Skeletal muscle tissue (tissue), 5 donors: ENCODE measurements at places on chromosomes 13 and 19. TPM values are rescaled to one million over a fixed set of nuclear protein-coding genes. Genes with fewer than 3 reads are reported as not detected.

The TSSK6 gene
- not detected for total RNA-seq

The RASAL3 gene
- total RNA-seq, result 0.52 TPM

The FFAR3 gene
- not detected for total RNA-seq

The INAFM1 gene
- total RNA-seq, result 1.6 TPM

The MED25 gene
- 11.0 TPM for total RNA-seq

The SIGLEC7 gene
- 0.52 TPM for total RNA-seq

The IGSF23 gene
- not detected for total RNA-seq

The TEKTIP1 gene
- not detected for total RNA-seq

The ADAT3 gene
- 1.0 TPM for total RNA-seq

The IZUMO4 gene
- 2.1 TPM for total RNA-seq

The JSRP1 gene
- total RNA-seq, result 79.3 TPM

The MBD3L2 gene
- not detected for total RNA-seq

The WDR87 gene
- total RNA-seq, result not detected

The CASP14 gene
- total RNA-seq, result not detected

The SHISA2 gene
- 149 TPM for total RNA-seq

The DAND5 gene
- not detected for total RNA-seq

The ACP7 gene
- total RNA-seq, result not detected

The MYO1F gene
- 7.8 TPM for total RNA-seq

The RYR1 gene
- total RNA-seq, result 243 TPM

The CD79A gene
- total RNA-seq, result 1.0 TPM

The LMTK3 gene
- total RNA-seq, result not detected

The PCSK4 gene
- total RNA-seq, result 0.52 TPM

The ZNF329 gene
- total RNA-seq, result 16.2 TPM

The BIVM gene
- 28.2 TPM for total RNA-seq

The RAB3A gene
- 0.52 TPM for total RNA-seq

The MEIS3 gene
- 9.4 TPM for total RNA-seq

The CEACAM20 gene
- total RNA-seq, result not detected

The IL4I1 gene
- total RNA-seq, result 0.52 TPM

The SULT2A1 gene
- total RNA-seq, result not detected

The OR4F17 gene
- not detected for total RNA-seq

The PRR22 gene
- total RNA-seq, result not detected

The EDNRB gene
- 13.0 TPM for total RNA-seq

The TEAD2 gene
- total RNA-seq, result 31.3 TPM

The OCEL1 gene
- total RNA-seq, result 4.7 TPM

The SLC25A41 gene
- total RNA-seq, result 0.52 TPM

The C13orf46 gene
- total RNA-seq, result under 0.01 TPM

The ZNF439 gene
- 4.7 TPM for total RNA-seq
